ENCODE measurements at places on chromosomes 16 and 17.

DNA sequence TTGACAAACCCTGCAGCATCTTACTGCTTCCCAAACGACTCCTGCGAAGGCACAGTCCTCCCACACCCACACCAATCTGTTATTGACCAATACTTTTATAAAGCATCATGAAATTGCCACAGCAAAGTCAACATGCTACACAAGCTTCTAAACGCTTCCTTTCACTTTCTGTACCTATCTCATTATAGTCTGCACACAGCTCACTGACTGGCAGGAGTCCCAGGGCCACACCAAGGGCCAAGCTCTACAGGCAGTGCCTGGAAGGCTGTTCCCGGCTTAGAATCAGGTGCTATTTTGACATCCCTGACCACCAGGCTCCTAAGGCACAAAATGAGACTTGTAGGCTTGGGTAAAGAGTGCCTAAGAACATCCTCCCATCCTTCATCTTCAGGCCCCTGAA is 39.5 kb downstream of the USP7 start:
- no peak for DNase-seq
- H3K4me1 ChIP-seq, result peaks cover 72% of the 10 kb centered on the region
- no peak overlapping the region for H3K4me3 ChIP-seq

- no peak for DNase-seq
- no peak overlapping the region for H3K27ac ChIP-seq
- H3K27me3 ChIP-seq, result no peaks in the 10 kb centered on the region
- H3K36me3 ChIP-seq, result no peaks in the 10 kb centered on the region
- peaks cover 16% of the 10 kb centered on the region for H3K4me1 ChIP-seq
Observed at GRCh38 chr17:9522074-9522473, 53.5 kb downstream of the STX8 start.

DNA sequence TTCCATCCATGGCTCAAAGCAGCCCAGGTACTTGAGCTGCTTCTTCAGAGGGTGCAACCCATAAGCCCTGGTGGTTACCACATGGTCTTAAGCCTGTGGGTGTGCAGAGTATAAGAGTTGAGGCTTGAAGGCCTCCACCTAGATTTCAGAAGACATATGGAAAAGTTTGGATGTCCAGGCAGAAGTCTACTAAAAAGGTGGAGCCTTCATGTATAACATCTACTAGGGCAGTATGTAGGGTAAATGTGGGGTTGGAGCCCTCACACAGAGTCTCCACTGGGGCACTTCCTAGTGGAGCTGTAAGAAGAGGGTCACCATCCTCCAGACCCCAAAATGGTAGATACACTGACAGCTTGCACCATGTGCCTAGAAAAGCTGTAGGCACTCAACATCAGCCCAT is 120.9 kb downstream of the HS3ST3A1 start:
- DNase-seq, result no peak
- H3K4me1 ChIP-seq, result no peaks in the 10 kb centered on the region
- peaks cover 10% of the 10 kb centered on the region for H3K27me3 ChIP-seq
- peaks cover 2% of the 10 kb centered on the region for H3K36me3 ChIP-seq
- no peak overlapping the region for H3K27ac ChIP-seq

DNA sequence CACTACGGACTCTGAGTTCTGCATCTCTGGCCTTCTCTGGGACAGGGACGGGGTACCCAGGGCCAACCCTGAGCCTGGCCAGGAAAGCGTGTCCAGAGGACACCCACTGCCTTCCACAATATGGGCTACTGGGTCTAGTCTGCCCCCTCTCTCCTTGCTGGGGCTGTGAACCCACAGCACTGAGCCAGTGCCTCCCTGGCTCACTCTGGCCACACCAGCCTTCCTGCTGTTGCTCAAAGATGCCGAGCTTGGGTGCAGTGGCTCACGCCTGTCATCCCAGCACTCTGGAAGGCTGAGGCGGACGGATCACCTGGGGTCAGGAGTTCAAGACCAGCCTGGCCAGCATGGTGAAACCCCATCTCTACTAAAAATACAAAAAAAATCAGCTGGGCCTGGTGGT is 24.8 kb downstream of the PITPNM3 start:
- H3K36me3 ChIP-seq, result no peaks in the 10 kb centered on the region
- DNase-seq, result no peak
- no peaks in the 10 kb centered on the region for H3K4me1 ChIP-seq
- no peak overlapping the region for H3K27ac ChIP-seq

DNA sequence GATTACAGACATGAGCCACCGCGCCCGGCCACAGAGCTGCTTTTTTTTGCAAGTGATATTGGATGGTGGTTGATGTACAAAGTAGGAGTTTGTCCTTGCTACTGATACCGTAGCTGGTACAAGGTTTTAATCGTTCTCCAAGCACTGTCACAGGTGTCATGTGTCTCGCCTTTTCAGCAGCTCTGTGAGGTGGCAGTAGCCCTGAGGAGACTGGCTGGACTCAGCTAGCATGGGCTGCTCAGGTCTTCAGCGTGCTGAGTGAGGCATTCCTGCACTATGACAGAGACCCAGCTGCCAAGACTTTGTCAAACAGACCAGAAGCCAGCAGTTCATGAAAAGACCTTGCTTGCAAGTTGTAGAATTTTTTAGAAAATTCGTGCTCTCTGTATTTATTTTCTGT is 7.2 kb downstream of the WWOX start:
- peaks cover under 1% of the 10 kb centered on the region for H3K4me1 ChIP-seq
- H3K27me3 ChIP-seq, result no peaks in the 10 kb centered on the region
- H3K27ac ChIP-seq, result no peak overlapping the region

- H3K36me3 ChIP-seq, result peaks cover 59% of the 10 kb centered on the region
- peak; percentile 51 for DNase-seq
- H3K4me1 ChIP-seq, result peaks cover 66% of the 10 kb centered on the region
- H3K27ac ChIP-seq, result peak overlapping the region; percentile 83
- no peaks in the 10 kb centered on the region for H3K27me3 ChIP-seq
Observed at GRCh38 chr17:42342242-42343008, 45.8 kb downstream of the STAT3 start.

DNA sequence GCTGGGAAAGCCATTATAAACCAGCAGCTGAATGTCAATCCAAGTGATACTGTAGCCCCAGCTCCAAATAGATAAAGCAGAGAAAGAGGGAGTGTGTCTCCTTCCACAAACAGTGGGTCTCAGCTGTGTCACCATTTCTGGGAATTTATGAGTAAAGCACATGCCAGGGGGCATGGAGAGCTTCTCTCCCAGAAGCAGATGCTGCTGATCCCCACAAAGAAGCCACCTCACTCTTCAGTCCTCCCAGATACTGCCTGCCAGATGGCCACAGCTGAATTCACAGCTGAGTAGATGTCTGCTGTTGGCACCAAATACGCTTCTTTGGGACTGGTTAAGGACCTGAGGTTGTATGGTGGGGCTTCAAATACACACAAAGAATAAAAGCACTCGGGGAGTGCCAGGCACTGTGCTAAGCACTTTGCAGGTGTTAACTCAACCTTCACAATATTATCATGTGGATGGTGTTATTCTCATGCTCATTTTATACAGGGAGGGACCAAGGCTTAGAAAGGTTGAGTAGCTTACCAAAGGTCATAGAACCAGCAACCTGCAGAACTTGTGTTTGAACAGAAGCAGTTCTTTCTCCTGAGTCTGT is 298.3 kb downstream of the CDH11 start:
- no peak for DNase-seq
- no peak overlapping the region for H3K4me3 ChIP-seq
- no peaks in the 10 kb centered on the region for H3K27me3 ChIP-seq
- H3K36me3 ChIP-seq, result no peaks in the 10 kb centered on the region

DNA sequence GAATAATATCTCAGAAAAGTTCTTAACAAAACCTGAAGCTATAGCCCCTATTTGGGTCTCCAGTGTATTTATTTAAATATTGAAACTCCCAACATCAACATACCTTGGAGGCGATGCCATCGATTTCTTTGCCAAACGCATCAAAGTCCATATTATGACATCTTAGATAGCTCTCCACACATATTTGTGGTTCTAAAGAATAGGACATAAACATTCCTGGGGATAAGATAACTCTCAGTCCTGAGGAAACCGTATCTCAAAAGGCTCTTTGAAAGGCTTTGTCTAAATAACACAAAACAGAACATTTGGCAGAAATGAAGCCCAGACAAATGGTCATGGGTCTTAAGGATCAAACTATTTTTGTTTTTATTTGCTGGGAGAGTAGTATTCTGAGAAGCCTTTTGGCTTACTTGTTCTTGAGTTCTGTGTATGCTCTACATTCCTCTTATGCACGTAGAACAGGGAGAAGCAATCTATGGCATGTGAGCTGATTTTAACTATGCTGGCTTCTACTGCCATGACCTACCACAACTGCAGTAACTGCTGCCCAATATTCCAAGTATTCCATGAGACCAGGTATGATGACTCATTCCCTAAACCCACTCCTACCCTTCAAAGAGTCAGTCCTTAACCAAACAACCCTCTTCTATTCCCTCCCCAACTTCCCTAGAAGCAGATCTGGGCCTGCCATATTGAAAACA is 279.0 kb upstream of the ZFHX3 start:
- no peaks in the 10 kb centered on the region for H3K27me3 ChIP-seq
- no peaks in the 10 kb centered on the region for H3K36me3 ChIP-seq
- H3K27ac ChIP-seq, result no peak overlapping the region
- DNase-seq, result no peak
- no peak overlapping the region for H3K4me3 ChIP-seq

- DNase-seq, result no peak
- no peak overlapping the region for H3K27ac ChIP-seq
- no peaks in the 10 kb centered on the region for H3K36me3 ChIP-seq
- peaks cover 17% of the 10 kb centered on the region for H3K27me3 ChIP-seq
Observed at GRCh38 chr16:53542283-53542682, 39.3 kb upstream of the AKTIP start.

- H3K27me3 ChIP-seq, result peaks cover 14% of the 10 kb centered on the region
- DNase-seq, result peak; percentile 21
- peak overlapping the region; percentile 70 for H3K27ac ChIP-seq
- peaks cover 8% of the 10 kb centered on the region for H3K36me3 ChIP-seq
- H3K4me3 ChIP-seq, result peak overlapping the region; percentile 82
Observed at GRCh38 chr16:426906-427249, 1.4 kb downstream of the RAB11FIP3 start.

DNA sequence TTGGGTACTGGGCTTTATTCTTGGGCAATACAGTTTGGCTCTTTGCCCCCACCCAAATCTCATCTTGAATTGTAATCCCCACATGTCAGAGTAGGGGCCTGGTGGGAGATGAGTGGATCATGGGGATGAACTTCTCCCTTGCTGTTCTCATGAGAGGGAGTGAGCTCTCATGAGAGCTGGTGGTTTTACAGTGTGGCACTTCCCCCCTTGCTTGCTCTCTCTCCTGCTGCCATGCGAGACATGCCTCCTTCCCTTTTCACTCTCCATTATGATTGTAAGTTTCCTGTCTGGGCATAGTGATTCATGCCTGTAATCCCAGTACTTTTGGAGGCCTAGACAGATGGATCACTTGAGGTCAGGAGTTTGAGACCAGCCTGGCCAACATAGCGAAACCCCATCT is 18.1 kb upstream of the CNEP1R1 start:
- DNase-seq, result no peak
- H3K4me1 ChIP-seq, result no peaks in the 10 kb centered on the region
- H3K36me3 ChIP-seq, result no peaks in the 10 kb centered on the region
- H3K27me3 ChIP-seq, result peaks cover 3% of the 10 kb centered on the region
- no peak overlapping the region for H3K4me3 ChIP-seq

DNA sequence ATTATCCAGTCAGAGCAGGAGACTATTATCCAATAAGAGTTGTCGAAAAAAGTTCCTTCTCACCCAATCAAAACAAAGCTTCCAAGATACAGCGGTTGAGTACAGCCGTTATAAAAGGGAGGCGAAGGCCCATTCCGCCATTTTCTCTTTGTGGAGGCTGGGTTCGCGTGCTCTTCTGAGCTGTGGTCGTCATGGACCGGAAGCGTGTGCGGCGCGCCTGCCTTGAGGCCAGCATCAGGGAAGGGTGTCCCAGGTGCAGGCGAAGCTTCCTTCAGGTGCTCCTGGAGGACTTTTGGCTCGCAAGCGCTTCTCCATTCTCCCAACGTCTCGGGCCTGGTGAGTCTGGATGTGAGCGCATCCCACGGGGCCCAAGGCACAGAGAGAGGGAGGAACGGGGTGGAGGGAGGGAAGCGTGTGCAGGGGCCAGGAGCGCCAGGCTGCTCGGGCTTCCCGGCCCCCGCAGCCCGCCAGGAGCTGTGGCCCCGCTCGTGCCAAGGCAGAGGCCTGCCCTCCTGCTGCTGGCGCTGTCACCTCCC is 99.2 kb downstream of the GOSR1 start:
- H3K4me1 ChIP-seq, result no peaks in the 10 kb centered on the region
- H3K36me3 ChIP-seq, result no peaks in the 10 kb centered on the region
- DNase-seq, result no peak
- H3K27me3 ChIP-seq, result peaks cover 4% of the 10 kb centered on the region
- H3K27ac ChIP-seq, result no peak overlapping the region

GRCh38 chr16:49471038-49471727 is 97.6 kb downstream of the C16orf78 start:
- H3K27ac ChIP-seq, result no peak overlapping the region
- H3K4me3 ChIP-seq, result no peak overlapping the region
- H3K27me3 ChIP-seq, result no peaks in the 10 kb centered on the region
- no peaks in the 10 kb centered on the region for H3K4me1 ChIP-seq
- no peak for DNase-seq
- no peaks in the 10 kb centered on the region for H3K36me3 ChIP-seq

DNA sequence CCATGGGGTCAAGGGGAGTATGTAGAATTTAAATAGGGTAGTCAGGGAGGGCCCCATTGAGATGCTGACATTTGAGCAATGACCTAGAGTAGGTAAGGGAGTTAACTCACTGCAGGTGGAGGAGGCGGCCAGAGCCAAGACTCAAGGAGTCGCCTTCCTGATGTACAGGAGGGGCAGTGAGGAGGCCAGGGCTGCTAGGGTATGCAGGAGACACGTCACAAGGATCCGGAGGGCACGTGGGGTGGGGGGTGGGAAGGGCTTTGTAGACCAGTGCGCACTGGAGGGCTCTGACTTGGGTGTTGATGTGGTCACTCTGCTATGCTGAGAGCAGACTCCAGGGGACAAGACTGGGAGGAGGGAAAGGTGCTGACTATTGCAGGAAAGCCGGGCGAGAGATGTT is 37.5 kb downstream of the SPECC1 start:
- H3K4me1 ChIP-seq, result peaks cover 9% of the 10 kb centered on the region
- no peak overlapping the region for H3K4me3 ChIP-seq
- peaks cover 6% of the 10 kb centered on the region for H3K27me3 ChIP-seq
- no peak for DNase-seq
- no peaks in the 10 kb centered on the region for H3K36me3 ChIP-seq

GRCh38 chr17:29573871-29574731 is 5.6 kb downstream of the TP53I13 start:
- peaks cover 15% of the 10 kb centered on the region for H3K36me3 ChIP-seq
- no peak for DNase-seq
- H3K27me3 ChIP-seq, result no peaks in the 10 kb centered on the region
- H3K27ac ChIP-seq, result peak overlapping the region; percentile 31
